ENCODE measurements at places on chromosomes 7 and 10.

- DNase-seq, result no peak
These were observed 57.5 kb upstream of the CHCHD3 start for GRCh38 chr7:133139350-133139749.

DNA sequence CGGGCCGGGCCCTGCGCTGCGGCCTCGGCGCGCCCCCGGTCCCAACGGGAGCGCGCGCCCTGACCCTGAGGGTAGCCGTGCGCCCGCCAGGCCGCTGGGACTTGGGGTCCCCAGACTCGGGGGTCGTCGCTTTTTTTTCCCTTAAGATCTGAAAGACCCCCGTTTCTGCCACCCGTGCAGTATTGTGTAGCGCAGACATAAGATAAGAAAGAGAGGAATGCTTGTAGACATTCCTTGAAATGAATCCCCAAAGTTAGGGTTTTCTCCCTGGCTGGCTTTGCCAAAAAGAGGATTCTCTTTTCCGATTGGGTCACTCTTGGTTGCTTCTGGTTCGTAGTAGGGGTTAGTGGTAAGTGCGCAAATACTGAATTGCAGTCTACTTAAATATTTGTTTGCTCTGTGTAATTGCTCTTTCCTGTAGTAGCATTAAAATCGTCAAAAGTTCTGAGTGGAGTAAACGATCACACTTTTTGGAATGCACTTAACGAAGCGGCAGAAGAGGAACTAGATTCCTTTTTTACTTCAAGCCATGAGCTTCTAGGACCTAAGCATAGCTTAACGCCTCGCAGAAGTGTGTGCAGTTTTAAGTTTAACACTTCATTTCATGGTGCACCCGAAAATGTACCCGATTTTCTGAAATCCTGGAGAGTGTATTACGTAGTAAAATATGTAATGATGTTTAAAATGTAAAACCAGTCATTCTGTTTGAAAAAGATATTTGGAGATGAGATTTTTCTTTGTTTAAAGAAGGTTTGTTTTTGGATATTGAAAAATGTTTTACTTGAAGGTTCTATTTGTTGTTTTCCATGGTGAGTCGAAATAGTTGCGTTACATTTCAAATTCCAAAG lies 1.3 kb downstream of the CUL1 start:
- DNase-seq, result no peak

GRCh38 chr7:39606352-39606751 lies 17.0 kb upstream of the RALA start:
- DNase-seq, result no peak

DNA sequence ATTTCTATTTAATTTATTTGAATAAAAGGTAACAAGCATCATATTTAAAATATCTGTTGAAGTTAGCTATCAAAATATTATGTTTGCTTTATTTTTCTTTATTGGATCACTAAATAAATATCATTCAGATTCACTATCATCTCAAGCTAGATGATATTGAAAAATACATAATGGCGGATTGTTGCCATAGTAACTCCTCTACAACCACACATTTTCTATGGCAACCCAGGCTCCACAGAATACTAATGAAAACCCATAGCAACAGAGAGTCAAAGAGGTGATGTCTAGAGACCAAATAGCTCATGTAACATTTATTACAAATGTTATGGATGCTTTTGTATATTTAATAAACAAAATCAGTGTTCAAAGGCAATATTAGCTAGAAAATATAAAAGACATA lies 148.9 kb upstream of the CDK1 start:
- DNase-seq, result no peak

DNA sequence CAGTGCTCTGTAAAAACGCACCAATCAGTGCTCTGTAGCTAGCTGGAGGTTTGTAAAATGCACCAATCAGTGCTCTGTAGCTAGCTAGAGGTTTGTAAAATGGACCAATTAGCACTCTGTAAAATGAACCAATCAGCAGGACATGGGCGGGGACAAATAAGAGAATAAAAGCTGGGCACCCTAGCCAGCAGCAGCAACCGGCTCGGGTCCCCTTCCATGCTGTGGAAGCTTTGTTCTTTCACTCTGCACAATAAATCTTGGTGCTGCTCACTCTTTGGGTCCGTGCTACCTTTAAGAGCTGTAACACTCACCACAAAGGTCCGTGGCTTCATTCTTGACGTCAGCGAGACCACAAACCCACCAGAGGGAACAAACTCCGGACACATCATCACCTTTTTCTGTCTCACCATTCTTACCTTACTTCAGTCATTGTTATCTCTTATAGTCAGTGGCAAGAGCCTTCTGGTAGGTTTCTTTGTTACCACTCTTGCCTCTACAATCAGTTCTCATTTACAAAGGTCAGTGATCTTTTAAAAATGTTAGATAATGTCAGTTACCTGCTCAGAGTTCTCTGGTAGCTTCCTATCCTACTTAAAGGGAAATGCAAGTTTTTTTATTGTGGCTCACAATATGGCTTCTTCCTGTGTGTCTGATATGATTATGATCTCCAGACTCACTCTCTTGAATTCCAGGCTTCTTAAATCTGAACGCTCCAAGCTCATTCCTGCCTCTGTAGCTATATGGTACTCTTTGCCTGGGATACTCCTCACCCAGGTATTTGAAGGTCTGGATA lies 4.5 kb downstream of the STAM start:
- DNase-seq, result no peak

DNA sequence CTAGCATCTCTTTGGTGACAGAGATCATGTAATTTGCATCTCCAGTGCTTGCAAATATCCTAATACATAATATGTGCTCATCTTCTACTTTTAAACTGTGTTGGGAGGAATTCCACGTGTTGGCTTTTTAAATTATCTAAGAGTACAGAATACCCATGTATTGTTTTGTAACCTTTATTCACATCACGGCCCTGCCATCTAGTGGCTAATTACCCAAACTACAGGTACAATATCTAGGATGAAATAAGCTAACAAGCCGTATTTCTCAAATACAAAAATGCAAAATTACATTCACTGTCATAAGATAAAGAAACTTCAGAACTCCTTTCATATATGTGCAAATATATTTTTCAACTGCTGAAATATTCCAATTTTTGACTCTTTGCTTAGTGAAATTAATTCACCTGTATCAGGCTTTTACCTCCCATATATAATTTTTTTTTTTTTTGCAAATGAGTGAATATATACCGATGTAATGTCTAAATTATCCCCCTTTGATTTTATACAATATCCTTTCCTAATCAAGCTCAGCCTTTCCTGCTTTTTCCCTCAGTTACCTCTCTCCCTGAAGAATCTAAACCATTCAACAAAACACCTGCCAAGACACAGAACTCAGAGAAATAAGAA lies 30.3 kb upstream of the LSM8 start:
- no peak for DNase-seq

DNA sequence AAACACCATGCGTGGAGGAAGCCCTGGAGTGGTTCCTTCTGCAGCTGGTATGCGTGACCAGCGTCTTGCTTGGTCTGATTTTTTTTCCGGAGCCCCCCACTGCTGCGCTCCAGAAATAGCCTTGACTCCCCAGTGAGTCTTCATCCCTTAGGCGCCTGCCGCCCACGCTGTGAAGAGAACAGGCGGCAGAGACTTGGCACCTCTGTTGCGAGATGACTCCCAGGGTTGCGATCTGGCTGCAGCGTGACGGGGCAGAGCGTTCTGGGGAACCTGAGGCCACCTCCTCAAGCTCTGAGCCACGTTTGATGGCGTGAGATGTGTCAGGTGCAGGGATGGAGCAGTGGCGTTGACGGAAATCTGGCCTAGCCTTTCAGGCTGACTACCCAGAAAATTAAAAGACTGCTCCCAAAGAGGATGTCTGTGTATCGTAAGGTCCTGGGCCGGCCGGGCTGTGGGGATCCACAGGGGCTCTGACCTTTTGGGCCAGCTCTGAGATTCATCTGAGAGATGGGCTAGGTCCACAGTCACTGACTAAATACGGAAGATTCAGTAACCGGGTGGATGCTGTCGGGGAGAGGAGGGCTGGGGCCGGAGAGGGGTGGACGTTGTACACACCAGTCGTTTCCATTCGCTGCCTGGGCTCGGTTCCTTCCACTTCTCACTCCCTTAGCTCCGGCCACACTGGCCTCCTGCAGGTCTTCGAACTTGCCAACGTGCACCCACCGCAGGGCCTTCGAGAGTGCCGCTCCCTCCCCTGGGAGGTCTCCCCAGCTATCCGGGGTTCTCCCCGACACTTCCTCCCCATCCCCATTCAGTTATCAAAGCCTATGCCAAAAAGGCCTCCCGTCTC lies 33.8 kb downstream of the PFKFB3 start:
- DNase-seq, result no peak

DNA sequence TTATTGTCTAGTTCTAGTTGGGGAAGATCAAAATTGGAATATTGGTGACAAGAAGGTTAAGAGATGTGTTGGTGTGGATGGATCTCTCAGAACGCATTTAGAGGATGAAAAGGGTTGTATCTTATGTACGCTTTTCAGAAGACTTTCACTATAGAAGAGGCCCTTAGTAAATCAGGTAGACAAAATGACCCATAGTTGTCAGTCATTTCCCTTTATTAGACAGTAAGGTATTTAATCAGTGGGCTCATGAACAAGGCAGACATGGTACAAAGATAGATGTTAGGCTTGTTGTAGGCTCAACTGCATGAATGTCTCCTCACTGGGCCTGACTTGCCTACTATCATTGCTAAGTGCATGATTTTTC lies 359.2 kb downstream of the PHF14 start:
- no peak for DNase-seq

- no peak for DNase-seq
These were observed 31.9 kb upstream of the LRRC4 start for GRCh38 chr7:128063088-128063487.

GRCh38 chr10:53477313-53477675 lies 704.7 kb upstream of the MBL2 start:
- no peak for DNase-seq

- DNase-seq, result no peak
These were observed 109.1 kb downstream of the ELAPOR2 start for GRCh38 chr7:86950360-86950759.

DNA sequence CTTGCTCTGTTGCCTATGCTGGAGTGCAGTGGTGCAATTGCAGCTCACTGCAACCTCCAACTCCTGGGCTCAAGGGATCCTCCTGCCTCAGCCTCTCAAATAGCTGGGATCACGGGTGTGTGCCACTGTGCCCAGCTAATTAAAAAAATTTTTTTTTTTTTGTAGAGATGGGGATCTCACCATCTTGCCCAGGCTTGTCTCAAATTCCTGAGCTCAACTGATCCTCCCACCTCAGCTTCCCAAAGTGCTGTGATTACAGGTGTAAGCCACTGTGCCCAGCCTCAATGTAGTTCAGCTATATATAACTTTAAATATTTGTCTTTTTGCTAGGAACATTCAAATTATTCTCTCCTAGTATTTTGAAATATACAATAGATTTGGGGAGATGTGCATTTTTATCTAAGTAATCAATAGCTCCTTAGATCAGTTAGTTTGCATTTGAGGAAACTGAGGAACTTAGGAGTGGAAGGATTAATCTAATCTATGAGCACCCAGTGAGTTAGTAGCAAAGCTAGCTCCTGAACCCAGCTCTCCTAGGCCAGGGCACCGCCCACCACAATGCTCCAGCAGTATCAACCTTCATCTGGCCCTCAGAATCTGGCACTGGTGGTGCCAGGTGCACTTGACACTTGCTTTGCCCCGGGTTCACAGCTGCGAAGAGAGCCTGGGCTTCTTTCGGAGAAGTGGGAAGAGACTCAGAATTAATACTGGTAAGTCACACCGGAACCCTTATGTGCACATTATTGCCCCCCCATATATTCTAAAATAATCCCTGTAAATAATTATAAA lies 5.9 kb upstream of the LRMDA start:
- DNase-seq, result no peak

GRCh38 chr7:28055161-28055544 lies 125.4 kb downstream of the JAZF1 start:
- no peak for DNase-seq

DNA sequence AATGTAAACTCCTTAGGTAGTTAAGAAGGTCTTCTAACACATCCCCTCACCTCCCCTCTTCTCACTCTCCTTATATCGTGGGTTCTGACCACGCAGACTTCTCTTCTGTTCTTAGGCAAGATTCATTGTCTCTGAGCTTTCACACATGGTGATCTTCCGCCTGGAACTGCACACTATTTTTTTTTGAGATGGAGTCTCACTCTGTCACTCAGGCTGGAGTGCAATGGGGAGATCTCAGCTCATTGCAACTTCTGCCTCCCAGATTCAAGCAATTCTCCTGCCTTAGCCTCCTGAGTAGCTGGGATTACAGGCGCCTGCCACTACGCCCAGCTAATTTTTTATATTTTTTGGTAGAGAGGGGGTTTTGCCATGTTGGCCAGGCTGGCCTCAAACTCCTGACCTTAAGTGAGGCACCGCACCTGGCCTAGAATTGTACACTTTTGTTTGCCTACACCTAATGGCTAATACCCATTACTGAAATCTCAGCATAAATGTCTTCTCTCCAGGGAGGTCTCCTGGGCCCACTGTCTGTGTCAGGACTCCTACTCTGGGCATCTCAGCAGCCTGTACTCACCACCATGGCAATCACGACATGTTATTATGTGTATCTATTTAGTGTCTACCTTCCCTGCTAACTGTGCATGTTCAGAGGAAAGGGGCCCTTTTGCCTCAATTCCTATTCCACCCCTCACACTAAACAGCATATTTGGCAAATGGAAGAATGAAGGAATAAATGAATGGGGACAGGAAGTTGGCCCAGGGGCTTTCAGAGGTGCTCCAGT lies 646.3 kb upstream of the DPP6 start:
- DNase-seq, result no peak

- no peak for DNase-seq
These were observed 45.0 kb upstream of the IFRD1 start for GRCh38 chr7:112405286-112405685.

DNA sequence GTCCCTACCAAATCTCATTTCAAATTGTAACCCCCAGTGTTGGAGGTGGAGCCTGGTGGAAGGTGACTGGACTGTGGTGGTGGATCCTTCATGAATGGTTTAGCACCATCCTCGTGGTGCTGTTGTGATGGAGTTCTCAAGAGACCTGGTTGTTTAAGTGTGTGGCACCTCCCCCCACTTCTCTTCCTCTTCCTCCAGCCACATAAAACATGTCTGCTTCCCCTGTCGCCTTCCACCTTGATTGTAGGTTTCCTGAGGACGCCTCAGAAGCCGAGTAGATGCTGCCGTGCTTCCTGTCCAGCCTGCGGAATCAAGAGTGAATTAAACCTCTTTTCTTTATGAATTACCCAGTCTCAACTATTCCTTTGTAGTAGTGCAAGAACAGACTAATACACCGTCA lies 21.0 kb downstream of the GRB10 start:
- no peak for DNase-seq

DNA sequence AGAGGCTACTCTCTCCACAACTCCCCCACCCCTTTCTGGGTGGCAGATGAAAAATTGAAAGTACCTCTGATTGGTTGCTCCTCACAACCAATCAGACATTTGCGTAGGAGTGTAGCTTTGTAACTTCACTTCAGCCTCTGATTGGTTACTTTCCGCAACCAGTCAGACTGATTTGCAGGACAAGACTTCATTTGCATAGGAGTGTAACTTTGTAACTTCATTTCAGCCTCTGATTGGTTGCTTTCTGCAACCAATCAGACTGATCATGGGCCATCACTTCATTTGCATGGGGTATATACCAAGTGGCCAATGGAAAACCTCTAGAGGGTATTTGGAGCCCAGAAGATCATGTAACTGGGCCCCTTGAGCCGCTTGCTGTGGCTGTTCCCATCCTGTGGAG lies 25.6 kb downstream of the CDNF start:
- DNase-seq, result no peak
